Stimulated activated CD8-positive, alpha-beta memory T cell treated with anti-CD3 and anti-CD28 coated beads, Interleukin-4, amount 100 ng/mL, for 1 hour (primary cell): ENCODE measurements at places on chromosomes 3 and 15.

DNA sequence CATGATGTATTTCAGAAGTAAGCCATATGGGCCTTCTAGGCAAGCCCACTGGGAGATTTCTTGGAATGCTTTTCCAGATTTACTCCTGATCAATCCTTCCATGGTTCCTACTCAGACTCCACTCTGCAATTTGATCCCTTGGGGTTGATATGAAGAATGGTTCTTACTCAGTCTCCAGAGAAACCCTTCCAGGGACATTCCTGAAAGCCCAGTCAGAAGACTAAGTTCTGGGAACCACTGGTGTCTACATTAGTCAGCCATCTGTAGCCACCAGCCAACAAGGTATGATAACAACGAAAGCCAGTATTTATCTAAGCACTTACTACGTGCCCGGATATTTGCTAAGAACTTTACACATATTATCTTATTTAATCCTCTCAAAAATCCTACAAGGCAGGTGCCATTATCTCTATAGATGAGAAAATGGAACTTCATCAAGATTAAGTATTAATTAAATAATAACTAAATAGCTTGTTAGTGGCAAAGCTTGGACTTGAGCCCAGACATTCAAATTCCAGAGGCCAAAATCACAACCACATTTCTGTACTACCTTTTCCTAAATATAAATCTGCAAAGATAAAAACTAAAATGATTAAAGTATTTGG is 32.7 kb downstream of the ZNF385D start:
- no peak for DNase-seq

DNA sequence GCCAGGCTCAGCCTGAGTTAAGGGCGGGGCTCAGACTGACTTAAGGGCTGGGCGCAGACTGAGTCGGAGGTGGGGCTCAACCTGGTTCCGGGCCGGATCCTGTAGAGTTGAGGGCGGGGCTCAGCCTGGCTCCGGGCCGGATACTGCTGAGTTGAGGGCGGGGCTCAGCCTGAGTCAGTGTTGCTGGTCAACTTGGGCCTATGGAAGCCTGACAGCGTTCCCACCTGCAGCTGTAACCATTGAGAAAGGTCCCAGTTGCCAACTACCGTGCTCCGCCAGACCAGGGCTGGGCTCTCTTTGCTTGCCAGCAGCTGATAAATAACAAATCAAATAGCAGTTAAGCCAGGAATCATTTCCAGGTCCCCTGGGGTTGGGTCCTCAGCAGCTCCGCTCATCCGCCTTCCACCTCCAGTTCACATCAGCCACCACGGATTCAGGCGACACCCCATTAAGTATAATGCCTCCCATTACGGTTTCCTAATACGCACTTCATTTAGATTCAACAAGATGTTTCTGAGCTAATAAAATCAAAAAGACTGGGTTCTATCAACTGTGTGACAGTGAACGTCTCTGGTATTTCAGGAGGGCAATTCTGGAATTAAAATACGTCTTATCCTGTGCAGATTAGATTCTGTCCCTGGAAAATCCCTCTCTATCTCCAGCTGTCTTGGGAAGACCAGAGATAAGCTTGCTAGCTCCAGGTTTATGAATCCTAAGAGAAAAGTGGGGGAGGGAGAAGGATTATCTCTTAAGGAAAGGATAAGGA is 7.3 kb downstream of the GRIP2 start:
- no peak for DNase-seq

- no peak for DNase-seq
Observed at GRCh38 chr15:73873889-73874511, 636 bp downstream of the TBC1D21 start.

DNA sequence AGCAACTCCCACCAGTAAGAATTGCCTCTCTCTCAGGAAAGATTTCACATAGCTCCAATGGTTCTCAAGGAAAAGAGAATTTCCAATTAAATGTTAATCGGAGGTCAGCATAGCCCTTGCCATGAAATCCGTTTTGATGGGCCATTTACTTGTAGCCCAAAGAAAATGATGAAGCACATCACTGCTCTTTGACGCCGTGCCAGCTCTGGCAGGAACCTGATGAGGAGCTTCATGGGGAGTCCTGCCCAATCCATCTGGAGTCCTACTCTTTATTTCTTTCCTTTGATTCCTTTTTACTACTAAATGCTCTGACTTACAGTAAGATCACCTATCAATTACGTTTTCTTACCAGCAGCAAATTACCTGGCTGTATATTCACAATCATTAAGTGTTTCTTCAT is 84.7 kb downstream of the FGF12 start:
- no peak for DNase-seq

DNA sequence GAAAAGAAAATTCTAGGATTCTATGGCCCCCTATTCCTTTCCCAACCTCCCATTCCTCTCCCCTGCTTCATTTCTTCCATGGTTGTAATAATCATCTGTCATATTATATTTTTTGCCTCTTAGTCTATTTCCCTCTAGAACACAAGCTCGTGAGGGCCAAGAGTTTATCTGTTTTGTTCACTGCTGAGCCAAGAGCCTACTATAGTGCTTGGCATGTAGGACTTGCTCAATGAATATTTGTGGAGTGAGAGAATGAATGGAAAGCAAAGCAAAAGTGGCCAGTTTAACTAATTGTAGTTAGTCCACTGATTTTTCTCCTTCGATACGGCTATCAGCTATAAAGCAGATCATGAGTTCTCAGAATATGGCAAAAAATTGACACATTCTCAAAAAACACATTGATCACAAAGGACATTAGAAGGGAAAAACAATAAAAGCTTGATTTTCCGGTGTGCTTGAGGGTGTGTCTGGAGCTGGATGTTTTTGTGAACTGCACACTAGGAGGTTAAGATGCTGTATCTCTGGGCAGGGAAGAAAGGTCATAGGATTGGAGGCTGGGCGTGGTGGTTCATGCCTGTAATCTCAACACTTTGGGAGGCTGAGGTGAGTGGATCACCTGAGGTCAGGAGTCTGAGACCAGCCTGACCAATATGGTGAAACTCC is 25.0 kb upstream of the CTSH start:
- DNase-seq, result no peak

GRCh38 chr3:17753632-17753992 is 11.2 kb upstream of the TBC1D5 start:
- no peak for DNase-seq

DNA sequence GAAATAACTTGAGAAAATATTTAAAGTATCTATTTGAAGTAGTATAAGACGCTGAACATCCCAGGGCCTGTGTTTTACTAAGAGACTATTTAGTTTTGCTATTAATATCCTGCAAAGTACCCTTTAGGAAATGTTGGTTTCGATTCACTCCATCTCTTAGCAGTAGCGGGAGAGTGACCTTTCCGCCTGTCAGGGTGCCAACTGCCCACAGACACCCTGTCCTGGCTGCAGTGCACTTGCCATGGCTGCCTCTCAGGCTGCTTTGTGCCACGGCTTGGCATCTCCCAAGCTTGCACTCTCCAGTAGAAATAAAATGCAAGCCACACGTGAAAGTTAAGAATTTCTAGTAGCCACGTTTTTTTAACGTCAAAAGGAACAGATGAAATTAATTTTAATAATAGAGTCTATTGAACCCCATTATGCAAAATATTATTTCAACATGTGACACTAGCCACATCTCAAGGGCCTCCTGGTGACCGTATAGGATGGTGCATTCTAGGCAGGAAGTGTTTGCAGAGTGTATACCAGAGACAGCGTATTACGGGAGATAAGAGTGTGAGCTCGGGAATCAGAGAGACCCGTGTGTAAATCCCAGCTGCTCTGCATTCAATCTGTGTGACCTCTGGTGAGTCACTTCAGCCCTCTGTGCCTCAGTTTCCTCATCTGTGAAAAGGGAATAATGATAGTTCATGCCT is 19.8 kb downstream of the ADAMTS9 start:
- DNase-seq, result no peak

DNA sequence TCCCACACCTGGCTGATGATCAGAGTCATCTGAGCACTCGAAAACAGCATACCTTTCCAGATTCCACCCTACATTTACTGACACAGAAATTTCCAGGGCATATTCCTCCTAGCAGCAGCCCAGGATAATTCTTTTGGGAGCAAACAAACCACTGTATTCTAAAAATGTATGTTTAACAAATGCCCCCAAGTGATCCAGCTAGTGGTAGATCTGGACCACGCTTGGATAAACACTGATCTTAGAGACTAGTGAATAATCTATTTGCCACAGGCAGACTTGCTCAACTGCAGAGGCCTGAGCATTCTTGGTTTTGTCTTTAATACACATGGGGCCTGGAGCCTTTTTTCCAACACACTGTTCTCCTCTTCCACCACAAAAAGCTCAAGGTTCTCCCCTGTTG is 89.6 kb downstream of the TM4SF4 start:
- no peak for DNase-seq

- no peak for DNase-seq
Observed at GRCh38 chr15:53312707-53313106, 446.8 kb downstream of the WDR72 start.

DNA sequence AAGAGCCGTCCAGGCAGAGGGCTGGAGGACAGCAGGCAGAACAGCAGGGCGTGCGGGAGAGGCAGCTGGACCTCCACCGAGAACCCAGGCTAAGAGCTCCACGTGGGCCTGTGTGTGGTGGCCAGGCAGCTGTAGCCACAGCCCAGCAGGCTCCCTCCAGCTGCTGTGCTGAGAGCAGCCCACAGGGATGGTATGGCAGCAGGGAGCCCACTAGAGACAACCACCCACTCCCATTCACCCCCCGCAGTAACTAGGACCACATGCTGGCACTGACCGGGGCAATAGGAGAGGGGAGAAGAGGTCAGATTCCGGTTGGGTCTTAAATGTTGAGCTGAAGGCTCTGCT is 25.6 kb upstream of the MUSTN1 start:
- no peak for DNase-seq

- no peak for DNase-seq
Observed at GRCh38 chr3:135148398-135149020, 353.4 kb downstream of the EPHB1 start.

DNA sequence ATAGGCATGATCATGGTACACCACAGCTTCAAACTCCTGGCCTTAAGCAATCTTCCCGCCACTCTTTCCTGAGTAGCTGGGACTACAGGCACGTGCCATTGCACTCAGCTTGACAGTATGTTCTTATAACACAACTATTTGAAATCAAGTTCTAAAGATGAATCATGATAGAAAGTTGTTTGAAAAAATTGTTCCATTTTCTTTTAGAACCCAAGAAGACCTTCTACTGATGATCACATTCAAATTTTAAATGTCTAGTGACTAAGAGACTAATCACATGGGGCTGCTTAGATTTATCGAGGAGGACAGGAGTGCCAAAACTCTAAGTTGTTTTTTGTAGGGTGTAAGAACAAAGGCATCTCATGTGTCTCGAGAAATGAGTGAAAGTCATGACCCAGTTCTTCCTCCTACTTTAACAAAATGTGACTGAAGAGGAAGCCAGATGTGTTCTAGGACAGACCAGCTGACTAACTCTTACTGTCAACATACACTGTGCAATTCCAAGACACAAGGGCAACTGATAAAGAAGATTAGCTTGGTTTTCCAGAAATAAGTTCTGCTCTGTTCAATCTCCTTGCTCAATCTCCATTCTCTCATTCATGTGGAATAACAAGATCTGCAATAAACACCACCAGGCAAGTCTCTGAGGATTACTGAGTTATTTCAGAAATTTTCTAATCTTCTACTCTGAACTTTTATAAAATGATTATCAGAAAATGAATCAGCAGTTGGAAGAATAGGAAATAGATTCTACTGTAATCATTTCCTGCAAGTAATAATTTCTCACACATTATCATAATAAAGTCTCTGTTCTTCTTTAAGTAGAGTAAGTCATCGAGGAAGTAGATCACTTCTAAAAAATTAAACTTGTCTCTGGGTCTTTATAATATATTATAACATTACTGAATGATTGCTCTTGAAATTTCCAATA is 122.6 kb upstream of the CCNL1 start:
- no peak for DNase-seq

DNA sequence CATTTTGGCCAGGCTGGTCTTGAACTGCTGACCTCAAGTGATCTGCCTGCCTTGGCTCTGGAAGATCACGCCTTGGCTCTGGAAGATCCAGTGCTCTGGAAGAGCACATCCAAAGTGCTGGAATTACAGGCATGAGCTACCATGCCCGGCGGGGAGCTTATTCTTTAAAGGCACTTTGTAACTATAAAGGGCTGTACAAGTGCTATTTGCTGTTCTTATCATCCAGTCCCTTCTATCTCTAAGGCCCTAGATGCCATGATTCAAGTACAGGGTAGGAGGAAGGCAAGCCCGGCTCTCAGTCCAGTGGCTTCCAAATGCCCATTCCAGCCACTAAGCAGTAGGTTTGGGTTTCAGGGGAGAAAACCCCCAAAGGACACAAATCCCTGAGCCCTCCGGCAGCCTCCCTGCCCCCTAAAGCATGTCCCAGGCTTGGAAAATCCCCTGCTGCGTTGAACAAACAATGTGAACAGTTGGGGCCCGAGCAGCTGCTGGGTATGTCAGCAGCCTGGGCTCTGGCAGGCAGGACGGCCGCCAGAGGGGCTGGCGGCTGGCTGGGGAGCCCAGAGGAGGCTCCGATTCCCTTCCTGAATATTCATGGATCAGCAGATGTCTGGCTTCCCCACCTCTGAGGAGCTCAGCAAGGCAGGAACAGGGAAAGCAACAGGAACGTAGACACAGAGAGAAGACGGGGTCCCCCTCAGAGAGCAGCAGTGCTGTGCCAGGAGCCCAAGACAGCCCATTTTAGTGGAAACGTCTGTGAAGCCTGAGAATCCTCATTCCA is 7.7 kb downstream of the IGDCC4 start:
- DNase-seq, result no peak

- DNase-seq, result no peak
Observed at GRCh38 chr15:63195569-63196015, 6.2 kb downstream of the RAB8B start.

- no peak for DNase-seq
Observed at GRCh38 chr3:8985411-8985831, 22.1 kb upstream of the RAD18 start.

DNA sequence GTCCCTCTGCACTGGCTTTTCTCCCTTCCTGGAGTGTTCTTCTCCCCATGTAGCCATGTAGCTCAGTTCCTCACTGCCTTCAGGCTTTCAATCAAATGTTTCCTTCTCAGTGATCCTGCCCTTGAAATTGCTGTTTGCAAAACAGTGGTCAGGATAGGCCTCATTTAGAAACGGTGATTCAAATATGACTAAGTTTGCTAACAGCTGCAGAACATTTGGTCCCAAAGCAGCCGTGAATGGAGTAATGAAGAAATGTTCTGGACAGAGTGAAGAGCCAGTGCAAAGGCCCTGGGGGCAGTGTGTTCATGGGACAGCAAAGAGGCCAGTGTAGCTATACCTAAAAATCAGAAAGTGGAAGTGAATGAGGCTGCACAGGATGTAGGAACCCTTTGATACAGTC is 223.4 kb downstream of the FEZF2 start:
- no peak for DNase-seq

DNA sequence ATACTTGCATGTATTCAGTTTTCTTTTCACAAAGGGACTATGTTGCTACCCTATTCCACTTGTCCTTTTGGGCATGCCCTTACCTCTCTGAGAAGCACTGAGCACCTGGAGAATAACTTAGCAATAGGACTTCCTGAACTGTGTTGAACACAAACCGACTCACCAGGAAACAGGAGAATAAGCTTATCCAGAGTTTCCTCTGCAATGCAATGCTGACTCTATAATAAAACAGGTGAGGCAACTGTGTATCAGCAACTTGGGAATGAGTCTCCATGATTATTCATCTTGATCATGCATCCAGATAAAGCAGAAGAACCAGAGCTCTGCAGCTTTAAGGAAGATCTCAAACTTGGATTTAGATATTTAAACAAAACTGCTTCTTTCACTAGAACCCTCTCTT is 806.5 kb downstream of the IGSF11 start:
- DNase-seq, result no peak
